ENCODE measurements at places on chromosomes 5 and 9.

- DNase-seq, result no peak
These were observed 91.8 kb upstream of the MTAP start for GRCh38 chr9:21710548-21711191.

- DNase-seq, result peak; percentile 58
These were observed 105.3 kb upstream of the COL5A1 start for GRCh38 chr9:134536101-134536900.

DNA sequence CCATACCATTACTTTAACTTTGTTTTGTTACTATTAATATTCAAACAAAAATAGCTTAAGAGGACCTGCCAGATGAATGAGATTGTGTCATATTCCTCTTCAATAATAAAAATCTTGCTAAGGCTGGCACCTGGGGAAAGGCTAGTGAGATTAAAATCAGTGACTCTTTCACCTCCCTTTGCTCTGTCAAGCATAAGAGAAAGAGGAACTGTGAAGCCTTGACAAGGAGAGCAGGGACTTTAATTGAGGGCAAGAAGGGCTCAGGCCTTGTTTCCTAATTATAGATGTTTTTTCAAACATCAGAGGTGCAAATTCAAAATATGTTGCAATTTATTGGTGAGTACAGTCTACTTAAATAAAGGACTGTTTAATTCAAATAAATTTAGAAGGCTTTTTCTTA, 91.7 kb downstream of the SPATA31D1 start:
- DNase-seq, result no peak

- DNase-seq, result peak; percentile 76
These were observed at the start of gene ANKRD33B for GRCh38 chr5:10563945-10564837. Gene ANKRD33B (plus strand): TSS chr5:10564070. CDS start chr5:10564468, 398 bp downstream.

DNA sequence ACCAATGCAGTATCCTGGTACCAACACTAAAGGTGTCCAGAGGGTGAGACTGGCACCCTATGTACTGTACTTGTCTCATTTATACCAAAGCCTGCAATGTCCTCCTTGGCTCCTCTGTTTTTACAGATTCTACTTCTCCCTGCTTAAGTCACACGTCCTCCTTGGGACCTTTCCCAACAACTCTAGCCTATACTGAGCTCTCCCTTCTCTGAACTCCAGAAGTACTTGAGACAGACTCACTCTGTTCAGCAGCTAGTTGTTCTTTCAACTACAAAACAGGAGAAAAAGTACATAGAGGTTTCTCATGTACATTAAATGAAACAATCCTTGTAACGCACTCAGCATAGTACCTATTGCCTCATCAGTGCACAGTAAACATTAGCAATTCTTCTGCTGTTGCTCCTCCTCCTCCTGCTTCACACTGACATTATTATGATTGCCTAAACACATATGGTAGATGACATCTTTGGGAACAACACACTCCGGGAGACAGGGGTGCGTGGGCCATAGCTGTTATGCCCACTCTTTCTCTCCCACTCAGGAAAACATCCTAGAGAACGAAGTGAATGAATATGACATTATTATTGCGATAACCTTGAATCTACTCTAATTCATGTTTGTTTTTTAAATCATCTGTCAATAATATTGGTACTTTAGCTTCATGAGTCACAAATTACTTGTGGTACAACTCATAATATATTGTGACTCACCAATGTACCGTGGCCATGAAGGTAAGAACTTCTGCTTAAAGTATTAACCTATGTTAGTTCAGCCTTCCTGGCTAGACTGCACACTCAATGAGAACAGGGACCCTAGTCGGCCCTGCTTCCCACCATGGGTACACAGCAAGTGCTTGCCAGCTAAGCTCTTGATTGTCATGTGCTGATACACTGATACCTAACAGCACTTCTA, 180.3 kb upstream of the ADRA1B start:
- peak; percentile 18 for DNase-seq

DNA sequence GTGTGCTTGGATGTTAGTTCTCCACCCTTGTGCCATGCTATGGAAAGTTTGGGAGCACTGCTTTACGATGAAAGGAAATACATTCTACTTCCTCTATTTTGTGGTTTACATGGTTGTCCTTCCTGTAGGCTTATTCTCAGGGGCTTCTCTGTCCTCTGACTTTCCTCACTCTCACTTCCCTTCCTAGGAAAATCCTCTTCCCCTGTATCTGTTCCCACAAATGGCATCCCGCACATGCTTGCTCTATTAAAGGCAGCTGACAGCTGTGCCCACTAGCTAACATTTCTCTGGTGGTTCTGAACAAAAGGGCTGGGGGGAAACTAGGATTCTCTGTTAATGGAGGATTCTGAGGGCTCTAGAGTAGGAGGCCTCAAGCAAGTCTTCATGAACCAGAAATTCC, 52.4 kb downstream of the FAM170A start:
- no peak for DNase-seq

- DNase-seq, result peak; percentile 13
These were observed 27.0 kb upstream of the C9orf72 start for GRCh38 chr9:27600256-27600655.

DNA sequence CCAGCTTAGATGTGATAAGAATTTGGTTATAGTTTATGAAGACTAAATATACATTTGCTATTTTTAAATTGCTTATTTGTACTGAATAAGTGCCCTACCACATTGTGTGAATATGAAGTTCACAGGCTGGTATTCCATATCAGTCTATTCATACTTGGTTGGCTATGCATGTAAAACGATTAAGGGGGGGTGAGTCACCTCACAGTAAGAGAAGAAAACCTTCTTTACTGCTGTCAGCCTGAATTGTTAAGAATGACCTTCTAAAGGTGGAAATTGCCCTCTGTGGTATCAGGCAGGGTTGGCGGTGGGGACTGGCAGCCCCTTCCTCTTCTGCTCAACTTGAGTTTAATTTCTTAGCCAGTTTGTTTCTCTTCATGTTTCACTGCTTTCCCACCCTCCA, 127.0 kb upstream of the RPS23 start:
- DNase-seq, result no peak

DNA sequence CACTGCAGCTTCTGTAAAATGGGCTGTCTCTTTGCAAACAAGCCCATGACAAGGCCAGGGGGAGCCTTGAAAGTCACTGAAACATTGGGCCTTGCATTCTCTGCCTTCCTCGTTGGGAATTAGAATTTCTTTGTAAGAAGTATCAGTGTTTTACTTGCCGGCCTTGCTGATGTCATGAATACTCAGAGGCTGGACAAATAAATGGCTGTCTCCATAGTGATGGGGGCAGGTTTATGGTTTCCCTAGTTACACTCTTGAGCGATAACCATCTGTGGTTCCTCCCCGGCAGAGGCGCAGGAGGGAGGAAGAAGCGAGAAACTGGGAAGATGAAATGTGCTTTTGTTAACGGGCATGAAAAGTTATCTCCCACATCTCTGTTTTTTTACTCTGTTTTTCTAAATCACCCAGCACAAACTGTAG, 272.7 kb upstream of the PANK3 start:
- peak; percentile 50 for DNase-seq

- DNase-seq, result peak; percentile 45
These were observed 4.5 kb upstream of the GRHPR start for GRCh38 chr9:37417857-37418618.

DNA sequence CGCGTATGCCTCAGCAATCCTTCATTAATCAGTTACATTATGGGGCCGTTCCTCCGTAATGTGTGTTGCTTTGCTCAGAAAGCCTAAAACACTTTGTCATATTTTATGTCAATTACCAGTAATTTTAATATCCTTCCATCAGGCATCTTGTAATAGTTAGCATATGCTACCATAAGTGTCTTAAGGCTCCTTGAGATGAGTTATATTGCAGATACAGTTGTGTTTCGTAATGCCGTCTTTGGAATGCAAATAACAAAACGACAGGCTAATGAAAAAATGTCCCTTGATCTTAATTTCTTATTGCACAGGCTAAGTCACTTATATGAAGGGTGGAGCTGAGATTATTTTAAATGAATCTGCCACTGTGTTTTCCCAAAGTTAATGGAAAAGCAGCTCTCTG, 50.5 kb downstream of the TBCA start:
- DNase-seq, result no peak

GRCh38 chr9:7811677-7812076, 12.1 kb upstream of the DMAC1 start:
- DNase-seq, result no peak

DNA sequence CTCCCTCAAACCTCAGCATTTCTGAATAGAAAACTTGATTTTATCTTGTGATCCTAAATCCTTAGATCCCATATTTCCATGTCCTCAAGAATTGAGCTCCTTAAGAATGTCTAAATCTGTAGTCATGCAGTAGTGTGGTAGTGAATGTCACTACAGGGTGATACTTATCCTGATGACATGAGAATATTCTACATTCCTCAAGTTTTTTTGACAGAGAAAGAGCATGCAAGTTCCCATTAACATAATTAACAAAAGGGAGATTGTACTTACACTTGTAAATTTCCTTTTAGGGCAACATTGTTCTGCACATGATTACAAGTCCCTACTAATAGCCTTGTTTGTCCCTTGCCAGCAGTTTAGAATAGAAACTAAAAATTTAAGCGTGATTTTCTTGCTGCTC, 352.3 kb downstream of the PTPRD start:
- no peak for DNase-seq

DNA sequence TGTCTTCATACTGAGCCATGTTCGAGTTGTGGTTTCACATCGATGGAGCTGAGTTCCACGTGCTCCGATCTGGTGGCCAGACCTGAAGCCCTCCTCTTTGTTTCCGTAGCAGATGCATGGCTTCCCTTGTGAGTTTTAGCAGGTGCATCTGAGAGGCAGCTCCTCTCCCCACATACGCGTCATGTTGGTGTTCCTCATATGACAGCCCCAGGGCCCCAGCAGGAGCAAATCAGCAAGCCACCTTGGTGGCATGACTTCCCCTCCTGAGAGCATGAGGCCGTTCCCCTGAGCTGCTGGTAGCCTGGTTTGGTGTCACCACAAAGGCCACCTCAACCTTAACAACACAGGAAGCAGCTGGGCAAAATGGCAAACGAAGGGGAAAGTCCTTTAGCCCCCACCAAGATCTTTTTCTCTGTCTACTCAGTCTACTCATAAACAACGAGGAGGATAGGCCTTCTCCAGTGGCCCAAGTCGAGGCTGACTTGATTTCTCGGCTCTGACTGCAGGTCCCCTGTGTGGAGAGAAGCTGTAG, 5.9 kb downstream of the CYFIP2 start:
- no peak for DNase-seq

DNA sequence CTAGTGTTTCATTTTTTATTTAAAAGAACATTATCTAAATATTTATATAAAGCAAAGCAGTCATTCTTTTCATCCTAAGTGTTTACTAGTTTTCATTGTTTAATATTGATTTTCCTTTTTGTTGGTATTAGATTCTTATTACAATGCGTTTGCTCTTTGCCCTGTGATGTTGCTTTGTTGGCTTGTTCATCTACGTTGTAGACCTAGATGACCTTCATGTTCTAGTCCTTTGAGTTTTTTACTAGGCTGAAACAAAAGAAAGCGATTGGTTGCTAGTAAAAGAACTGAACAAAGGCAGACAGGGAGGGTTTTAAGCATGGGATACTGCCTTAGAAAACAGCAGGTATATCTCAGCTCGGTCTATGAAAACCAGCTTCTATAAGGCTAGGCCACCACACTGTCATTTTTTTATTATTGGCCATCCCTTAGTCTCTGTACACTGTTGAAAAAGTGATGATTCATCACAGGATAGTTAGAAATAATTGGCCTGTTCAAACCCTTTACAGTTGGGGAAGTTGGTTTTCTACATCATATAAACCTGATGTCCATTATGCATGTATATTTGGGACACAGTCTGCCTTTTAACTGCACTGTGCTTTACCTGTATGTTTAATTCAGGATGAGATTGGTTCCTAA, 119.0 kb downstream of the ZCCHC7 start:
- no peak for DNase-seq

GRCh38 chr9:76369583-76369982, 24.6 kb downstream of the RFK start:
- DNase-seq, result peak; percentile 56

- no peak for DNase-seq
These were observed 453.7 kb downstream of the LRRC70 start for GRCh38 chr5:63032343-63032742.

- DNase-seq, result no peak
These were observed 9.4 kb upstream of the REEP5 start for GRCh38 chr5:112931473-112931872.

DNA sequence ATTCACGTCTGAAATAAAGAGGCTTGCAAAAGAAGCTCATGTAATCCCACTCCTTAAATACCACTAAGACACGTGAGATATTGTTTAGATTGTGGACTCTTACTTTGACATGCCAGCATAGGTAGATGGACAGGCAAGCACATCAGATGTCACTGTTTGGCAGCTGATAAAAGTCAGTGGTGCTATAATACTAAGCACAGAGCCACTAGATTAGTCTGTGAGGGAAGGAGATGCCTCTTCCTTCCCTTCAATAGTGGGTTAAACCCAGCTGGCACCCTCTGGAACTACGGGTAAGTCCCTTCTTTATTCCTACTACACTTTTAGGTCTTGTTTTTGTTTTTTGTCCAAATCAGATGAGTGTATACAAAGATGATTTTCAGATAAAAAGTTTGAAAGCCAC, at the start of gene MYOT:
MYOT (plus strand) TSS at position 197 of the 400 bp plus-strand sequence. CDS start 2,792 bp downstream, outside the sequence.
- no peak for DNase-seq

DNA sequence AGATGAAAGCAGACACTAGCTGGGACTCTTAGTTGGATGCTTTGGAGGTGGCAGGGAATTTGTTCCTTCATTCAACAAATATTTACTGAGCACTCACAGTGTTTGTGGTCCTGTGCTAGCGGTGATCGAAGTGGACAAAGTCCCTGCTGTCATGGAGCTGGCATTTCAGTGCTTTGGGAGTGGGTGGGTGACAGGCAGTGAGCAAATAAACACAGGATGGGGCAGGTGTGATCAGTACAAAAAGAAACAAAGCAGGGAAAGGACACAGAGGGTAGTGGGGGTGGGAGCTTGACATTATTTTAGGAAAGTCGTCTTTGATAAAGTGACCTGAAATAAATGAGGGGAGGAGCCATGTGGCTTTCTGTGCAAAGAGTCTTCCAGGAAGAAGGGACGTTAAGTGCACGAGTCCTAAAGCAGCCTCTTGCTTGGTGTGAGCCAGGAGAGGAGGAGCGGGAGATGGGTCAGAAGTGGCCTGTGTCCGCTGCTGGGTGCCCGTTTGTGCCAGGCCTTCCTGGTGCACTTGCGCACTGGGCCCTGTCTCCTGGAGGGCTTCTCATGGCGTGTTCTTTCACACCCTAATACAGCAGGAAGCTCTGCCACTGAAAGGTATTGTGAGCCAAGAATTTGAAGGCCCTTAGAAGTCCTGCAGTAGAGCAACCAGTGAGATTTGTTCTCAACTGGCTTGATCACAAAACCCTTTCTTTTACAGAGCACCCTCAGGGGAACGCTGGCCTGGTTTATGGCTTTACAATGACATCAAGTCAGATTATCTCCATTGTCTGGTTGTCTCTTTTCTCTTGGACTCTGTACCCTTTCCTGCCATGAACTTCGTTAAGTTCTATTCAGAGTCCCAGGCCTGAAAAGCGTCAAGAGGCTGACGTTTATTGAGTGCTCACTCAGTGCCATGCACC, 14.8 kb downstream of the NDST1 start:
- DNase-seq, result peak; percentile 68

GRCh38 chr9:113247640-113248039, 26.3 kb downstream of the SLC31A1 start:
- no peak for DNase-seq

GRCh38 chr5:172664018-172664417, 23.0 kb downstream of the NEURL1B start:
- no peak for DNase-seq

- DNase-seq, result peak; percentile 86
These were observed 10.1 kb downstream of the LHFPL2 start for GRCh38 chr5:78638423-78638822.

GRCh38 chr5:90941002-90941720, 382.6 kb downstream of the ADGRV1 start:
- no peak for DNase-seq
